Stimulated activated CD8-positive, alpha-beta memory T cell treated with anti-CD3 and anti-CD28 coated beads, Interleukin-12 subunit alpha, Interleukin-12 subunit beta, amount 100 ng/mL, for 1 hour (primary cell): ENCODE measurements at places on chromosomes 11 and 22.

GRCh38 chr22:42202669-42203068, 67.8 kb downstream of the TCF20 start:
- DNase-seq = peak; percentile 27

DNA sequence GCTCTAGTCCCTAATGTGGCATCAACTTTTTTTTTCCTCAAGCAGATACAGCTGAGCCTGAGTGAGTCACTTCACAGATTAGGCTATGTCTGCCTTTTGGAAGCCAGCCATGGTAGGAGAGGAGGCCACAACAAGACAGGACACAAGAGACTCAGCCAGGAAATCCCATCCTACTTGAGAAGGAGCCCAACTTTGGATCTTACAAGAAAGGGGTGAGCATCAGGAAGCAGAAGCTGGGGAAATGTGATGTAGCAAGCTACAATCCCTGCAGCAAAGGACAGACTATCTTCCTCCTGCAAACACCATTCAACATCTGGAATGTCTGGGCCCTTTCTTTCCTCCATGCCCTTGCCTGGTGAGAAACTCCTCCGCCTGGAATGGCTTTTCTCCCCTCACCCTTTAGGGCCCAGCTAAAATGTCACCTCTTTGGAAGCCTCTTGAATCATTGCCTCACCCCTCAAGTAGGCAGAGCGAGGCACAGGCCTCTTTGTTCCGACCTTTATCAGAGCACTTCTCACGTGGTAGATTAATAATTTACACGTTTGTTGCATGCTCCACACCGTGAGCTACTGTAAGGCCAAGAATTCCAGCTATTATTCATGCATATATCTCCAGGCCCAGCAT, 156.4 kb upstream of the PITPNB start:
- DNase-seq = no peak

DNA sequence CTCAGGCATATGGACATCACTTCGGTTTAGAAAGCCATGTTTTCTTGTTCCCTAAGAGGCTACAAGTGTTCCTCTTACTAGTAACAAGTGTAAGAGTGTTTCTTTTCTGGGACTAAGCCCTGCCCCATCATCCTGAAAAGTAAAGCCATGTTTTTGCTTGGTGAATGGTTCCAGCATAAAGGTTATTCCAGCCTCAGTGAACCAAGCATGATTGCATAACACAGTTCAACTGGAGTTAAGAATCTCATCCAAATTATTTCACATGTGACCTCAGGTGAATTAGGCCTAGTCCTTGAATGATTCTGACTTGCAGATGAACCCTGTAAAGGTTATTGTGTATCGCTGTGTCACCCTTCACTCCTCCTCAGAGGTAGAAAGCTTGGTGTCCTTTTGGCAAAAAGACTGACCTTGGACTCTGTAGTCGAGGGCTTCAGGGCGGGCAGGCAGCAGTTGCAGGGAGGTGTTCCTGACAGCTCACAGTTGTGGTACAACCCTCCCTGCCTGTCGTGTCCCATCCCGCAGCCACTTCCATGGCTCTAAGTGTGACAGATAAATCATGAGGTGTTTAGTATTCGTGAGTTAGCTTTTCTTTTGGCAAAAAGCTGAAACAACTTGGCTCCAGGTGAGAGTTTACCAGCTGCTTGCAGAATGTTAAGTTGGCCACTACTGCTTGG, 321.8 kb downstream of the CADM1 start:
- DNase-seq = no peak

DNA sequence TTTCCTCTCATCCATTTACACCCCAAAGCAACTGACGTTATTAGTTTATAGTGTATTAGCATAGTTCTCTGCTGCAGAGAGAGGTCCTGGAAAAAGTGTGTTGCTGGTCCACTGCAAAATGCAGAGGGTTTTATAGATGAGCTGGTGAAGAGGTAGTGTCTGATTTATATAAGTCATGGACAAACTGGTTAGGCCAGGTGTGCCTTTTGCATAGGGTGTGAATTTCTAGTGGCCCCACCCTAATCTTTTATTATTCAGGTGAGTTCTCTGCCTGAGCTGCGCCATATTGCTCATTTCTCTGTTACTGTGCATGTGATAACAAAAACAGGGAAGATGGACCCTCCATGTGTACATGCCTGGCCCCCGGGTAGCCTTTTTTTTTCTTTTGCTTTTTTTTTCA, 43.1 kb upstream of the TRIM77 start:
- no peak for DNase-seq

GRCh38 chr11:11966354-11966741, 42.1 kb downstream of the DKK3 start:
- no peak for DNase-seq
